ENCODE measurements at places on chromosomes 1 and 21.

DNA sequence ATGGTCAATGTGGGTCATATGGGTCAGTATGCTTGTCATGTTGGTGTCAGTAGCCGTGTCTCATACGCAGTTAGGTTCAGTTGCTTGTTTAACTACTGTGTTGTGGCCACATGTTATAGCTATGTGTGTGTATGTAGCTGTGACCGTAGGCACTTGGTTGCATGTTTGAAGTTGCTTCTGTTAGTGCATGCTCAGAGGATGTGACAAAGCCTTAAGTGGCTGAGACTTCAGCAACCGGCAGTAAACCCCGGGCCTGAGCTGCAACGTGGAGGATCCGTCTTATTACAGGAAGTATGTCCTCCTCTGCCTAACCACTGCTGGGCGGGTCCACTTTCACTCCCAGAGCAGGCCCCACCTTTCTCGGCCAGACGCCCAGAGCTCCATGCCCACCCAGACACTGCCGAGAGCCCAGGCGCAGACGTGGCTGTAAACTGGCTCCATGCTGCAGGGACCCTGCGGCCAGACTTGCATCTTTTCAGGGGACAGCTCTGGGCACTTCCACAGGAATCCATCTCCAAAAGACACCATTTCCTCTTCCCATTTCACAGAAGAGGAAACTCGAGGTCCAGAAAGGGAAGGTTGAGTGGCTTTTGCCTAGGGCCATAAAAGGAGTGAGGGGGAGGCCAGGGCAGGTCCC, 2.2 kb downstream of the TCEA3 start:
- peak; percentile 38 for DNase-seq

DNA sequence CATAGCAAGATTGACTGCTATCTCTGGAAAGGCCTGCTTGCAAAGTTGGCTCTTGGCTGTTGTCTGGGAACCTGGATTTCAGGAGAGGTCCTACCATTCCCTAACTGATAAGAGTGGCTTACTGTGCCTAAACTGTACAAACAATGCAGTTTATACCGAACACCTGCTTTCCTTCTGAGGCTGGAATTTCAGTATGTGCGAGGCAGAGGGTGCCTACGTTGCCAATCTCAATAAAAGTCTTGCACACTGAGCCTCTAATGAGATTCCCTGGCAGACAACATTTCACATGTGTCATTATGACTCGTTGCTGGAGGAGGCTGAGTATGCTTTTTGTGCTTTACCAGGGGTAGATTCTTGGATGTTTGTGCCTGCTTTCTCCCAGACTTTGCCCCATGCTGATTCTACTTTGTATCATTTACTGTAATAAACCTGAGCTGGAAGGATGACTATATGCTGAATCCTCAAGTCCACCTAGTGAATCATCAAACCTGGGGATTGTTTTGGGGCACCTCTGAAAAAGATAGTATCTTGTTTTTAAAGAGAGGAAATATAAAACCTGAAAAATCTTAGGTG, 58.9 kb upstream of the GNG4 start:
- DNase-seq: no peak

DNA sequence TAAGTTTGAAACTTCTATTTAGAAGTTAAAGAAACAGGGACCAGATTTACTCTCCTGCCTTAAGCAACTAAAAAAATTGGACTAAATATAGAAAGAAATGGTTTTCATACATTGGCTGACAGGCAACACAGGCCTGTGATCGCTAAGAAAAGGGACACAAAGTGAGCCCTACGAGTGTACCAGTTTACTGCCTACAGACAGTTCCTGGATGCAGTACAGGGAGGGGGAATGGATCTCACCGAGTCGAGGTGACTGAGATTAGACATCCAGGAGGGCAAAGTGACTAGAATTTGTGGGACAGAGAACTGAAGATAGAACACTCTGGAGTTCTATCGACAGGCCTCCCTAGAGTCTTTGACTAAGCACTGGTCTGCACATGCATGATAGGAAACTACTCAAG, 16.0 kb downstream of the PHC2 start:
- no peak for DNase-seq

- no peak for DNase-seq
Observed at GRCh38 chr1:184892116-184892515, 82.2 kb downstream of the NIBAN1 start.

DNA sequence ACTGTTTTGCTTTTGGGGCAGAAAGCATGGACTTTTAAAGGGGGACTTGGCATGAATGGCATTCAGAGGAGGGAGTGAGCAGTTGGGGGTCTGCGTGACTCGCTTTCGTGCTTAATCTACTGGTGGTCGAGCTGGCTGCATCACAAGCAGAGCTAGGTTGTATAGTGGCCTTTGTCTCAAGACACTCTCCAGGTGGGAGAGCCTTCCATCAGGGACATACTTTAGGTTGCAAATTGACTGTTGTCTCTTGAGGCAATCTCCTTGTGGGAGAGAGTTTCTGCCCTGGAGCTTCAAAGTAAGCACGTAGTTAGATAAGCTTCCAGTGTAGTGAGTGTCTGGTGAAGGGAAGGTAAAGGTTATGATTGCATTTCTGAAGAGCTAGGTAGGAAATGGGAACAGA, 93.9 kb downstream of the C1orf21 start:
- DNase-seq: no peak

DNA sequence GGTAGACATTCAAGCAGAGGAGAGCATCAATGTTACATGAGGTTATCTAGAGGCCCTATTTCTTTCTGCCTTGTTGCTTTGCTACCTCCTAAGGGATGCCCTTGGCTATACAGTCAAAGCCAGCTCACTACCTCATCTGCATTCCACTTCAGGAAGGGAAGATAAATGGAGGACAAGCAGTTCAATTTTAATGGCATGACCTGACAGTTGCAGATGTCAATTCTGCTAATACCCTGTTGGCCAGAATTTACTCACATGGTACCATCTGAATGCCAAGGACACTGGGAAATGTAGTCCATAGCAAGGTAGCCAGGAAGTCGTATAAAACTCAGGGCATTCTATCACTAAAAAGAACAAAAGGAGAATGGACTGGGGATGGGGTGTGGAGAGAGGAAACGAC, 31.5 kb downstream of the PALMD start:
- DNase-seq: no peak

- DNase-seq: no peak
Observed at GRCh38 chr1:71843012-71843411, 439.3 kb downstream of the NEGR1 start.

DNA sequence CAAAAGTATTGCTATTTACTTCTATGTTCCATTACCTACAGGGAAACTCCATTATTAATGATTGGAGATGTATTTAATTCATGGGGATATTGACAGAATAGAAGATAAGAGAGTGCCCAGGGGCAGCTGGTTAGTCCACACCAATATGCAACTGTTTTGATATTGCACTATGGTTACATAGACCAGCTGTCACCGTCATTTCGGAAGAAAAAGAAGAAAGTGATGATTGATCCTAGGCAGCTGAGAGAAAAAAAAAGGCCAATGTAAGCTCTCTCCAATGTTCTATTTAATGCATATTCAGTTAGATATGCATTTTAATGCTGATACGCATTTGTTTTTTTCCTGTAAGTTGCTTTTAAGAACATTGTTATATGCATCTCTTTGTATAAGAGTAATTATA, 1367.2 kb downstream of the KCNT2 start:
- DNase-seq: no peak

GRCh38 chr1:153541641-153542590, 1.2 kb upstream of the S100A5 start:
- no peak for DNase-seq

DNA sequence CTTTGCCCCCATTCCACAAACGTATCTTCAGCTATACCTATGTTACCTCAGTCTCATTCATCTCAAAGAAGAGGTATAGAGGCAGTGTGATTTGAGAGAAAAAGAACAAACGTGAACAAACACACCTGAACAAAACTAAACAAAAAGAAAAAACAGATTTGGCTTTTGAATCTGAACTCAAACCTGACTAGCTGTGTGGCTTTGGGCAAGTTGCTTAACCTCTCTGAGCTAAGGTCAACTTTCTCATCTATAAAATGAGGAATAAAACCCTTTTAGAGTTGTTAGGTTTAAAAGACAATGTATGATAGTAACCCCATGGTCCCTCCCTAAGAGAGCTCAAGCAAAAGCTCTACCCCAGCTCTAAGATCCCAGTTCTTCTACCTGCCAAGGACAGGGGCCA, 73.5 kb downstream of the ZNF648 start:
- no peak for DNase-seq

DNA sequence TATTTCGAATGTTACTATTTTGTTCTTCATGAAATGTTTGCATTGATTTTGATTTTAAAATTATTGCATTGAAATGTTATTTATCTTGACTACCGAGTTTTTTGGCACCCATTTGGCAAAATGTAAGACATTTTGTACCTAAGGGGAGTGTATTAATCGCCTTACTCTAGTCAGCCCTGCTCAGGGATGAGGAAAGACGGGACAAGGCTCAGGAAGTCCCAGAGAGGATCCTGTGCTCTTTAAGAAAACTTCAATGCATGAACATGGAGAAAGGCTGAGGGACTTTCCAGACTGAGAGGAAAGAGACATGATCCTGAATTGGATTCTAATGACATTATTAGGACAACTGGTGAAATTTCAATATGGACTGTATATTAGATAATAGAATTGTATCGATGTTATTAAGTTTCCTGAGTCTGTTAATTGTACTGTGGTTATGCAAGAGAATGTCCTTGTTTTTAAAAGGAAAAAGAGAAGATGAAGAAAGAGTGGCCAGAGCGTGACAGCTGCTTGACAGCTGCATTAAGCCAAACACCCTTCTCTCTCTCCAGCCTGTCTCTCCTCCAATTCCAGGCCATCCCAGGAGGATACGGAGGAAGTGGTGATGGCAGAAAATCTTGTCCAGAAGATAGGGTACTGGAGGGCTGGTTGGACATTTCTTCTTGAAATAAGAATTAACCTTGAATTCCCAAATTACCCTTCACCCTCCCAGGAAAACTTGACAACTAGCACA, 66.0 kb downstream of the PLEKHA6 start:
- DNase-seq: no peak

DNA sequence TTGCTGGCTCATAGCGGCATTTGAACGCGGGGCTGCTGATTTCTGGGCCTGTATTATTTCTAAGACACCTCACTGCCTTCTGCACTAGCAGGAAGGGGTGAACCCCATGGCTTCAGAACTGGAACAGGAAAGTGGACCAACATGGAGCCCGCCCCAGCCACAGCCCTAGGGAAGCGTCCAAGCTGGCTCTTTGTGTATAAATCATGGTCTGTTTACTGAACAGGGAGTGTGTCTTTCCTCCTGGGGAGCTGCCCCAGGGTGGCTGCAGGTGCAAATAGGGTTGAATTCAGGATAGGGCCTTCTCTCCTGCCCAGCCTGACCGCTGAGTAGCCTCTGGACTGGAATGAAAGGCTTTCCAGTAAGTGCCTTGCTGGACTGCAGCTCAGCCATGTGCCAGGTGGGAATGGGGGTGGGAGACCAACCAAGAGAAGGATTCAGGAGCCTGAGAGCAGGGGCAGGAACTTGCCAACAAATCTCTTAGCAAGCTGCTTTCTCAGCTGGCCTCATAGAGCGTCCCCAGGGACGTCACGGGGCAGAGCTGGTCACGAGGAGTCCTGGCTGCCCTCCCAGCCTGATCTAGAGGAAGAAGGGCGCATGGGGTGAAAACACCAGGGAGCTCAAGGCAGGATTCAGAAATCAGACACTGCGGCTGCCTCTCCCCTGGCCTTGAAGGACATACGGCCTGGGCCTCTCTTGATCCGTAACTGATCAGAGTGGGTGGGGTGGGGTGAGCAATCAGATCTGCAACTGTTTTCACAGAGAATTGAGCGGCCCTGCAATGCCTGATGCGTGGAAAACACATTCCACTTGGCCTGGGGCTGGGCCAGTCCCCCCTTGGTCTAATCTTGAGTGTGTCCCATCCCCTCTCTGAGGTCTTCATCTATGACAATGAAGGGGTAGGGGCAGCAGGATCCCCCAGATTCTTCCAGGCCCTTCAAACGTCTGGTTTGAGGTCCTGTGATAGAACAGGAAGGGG, 56.5 kb upstream of the SELENON start:
- no peak for DNase-seq

DNA sequence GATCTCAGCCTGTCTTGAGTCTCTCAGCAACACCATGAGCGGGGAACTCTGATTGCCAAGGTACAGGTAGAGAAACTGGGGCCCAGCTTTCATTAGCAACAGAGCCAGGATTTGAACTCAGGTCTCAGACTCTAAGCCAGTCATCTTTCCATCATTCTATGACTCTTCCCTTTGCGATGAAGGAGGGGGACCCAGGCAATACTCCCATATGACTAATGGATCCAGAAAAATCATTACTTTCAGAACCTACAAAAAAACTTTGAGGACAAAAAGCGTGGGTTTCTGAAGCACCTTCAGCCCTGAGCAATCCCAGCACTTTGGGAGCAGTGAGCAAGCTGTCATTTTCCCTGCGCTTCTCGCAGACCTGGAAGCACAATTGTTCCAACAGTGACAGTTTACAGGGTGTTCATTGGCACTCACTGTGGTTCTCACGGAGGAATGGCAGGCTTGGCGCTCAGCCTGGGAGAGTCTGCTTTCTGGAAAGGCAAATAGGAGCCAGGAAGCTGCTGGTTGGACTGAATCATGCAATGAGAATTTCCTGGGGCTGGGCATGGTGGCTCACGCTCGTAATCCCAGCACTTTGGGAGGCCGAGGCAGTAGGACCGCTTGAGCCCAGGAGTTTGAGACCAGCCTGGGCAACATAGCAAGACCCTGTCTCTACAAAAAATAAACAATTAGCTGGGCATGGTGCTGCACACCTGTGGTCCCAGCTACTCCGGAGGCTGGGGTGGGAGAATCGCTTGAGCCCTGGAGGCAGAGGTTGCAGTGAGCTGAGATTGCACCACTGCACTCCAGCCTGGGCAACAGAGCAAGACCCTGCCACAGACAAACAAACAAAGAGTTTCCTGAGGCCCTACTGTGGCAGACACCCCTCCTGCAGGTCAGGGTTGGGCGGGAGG, 40.1 kb downstream of the SLC2A7 start:
- DNase-seq: no peak

- DNase-seq: no peak
Observed at GRCh38 chr21:31801551-31802219, 69.8 kb upstream of the SCAF4 start.

DNA sequence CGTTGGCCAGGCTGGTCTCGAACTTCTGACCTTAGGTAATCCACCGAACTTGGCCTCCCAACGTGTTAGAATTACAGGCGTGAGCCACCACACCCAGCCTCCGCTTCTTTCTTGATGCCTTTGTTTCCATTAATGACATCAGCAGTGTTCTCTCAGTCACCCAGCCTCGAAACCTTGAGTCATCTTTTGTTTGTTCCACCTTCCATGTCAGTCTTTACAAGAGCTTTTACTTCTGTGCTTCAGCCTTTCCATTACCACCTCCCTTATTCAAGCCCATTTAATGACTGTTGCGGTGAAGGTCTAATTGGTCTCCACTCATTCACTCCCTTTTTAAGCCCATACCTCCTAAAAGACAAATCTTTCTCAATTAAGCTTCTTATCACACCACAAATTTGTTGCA, 146.6 kb upstream of the ADGRL2 start:
- DNase-seq: no peak

DNA sequence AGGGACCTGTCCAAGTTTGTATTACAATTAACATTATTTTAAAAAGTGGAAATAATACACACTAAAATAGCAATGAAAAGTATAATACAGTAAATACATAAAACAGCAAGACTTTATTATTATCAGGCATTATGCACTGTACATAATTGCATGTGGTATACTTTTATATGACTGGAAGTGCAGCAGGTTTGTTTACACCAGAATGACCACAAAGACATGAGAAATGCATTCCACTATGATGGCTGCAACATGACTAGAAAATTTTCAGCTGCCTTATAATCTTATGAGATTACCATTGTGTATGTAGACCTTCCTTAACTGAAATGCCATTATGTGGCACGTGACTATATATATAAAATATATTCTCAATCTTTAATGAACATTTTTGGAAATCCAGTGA, 1699.6 kb downstream of the KCNT2 start:
- no peak for DNase-seq
